ENCODE measurements at places on chromosomes 11 and 22.

DNA sequence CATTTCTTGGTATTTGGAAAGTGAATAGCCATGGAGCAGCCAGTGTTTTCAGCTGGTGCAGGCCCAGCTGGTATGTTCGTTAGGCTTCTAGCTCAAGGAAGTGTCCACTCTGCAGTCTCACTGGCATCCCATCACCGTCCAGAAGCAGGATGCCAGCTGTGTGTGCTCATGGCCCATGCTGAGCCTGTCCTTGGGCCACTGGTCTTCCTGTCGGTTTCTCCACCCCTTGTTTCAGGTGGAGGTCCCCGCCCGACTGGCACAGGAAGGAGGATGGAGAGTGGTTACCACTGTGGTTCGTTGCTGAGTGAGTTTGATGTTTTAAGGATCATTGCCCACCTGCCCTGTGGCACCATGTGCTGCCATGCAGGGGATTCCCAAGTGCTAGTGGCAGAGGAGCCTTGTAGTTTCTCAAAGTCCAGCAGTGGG, 63.7 kb downstream of the MED15 start:
- DNase-seq = no peak

DNA sequence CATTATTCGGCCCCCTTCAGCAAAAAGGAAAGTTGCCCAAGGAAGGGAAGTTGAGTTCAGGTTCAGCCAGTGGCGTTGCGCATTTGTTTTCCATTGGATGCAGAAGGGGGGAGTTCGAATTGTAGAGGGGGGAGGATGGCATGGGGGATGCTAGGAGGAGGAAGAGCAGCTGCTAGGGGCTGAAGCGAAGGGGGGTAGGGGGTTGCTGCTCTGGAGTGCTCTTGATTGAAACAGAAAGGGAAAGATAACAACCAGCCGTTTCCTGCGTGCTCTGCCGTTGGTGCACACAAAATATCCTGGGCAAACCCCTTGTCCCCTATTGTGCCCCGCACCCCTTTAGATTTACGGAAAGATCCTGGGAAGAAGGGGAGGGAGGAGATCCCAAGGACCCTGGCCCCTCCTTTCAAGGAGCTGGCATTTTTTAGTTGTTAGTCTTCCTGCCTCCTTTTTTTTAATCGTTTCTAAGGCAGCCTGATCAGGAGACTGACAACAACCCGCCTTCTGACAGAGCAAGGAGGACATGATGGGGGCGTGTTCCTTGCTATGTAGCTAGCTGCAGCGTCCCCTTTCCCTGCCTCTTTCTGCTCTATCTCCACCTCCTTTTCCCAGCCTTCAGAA, 2.1 kb downstream of the KMT2A start:
- peak; percentile 37 for DNase-seq

DNA sequence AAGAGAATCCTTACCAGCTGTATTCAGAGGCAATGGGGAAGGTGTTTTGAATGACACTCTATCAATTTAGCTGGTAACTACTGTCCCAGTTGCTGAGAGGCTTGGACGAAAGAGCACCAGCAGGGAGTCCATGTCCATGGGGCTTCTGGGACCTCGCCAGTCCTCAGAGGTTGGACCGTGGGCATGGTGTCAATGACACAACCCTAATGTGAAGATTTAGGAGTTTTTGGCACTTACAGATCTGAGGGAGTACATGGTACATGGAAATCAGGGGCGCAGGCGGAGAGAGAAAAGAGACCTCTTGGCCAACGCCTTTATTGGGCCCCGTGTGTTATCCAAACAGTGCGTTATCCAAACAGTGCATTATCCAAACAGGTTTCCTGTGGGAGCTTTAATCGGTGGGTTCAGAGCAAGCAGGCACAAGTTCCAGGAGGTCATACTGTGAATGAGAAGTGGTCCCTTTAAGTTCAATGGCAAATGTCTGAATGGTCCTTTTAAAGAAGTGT, 169.1 kb upstream of the B3GAT1 start:
- DNase-seq = no peak

DNA sequence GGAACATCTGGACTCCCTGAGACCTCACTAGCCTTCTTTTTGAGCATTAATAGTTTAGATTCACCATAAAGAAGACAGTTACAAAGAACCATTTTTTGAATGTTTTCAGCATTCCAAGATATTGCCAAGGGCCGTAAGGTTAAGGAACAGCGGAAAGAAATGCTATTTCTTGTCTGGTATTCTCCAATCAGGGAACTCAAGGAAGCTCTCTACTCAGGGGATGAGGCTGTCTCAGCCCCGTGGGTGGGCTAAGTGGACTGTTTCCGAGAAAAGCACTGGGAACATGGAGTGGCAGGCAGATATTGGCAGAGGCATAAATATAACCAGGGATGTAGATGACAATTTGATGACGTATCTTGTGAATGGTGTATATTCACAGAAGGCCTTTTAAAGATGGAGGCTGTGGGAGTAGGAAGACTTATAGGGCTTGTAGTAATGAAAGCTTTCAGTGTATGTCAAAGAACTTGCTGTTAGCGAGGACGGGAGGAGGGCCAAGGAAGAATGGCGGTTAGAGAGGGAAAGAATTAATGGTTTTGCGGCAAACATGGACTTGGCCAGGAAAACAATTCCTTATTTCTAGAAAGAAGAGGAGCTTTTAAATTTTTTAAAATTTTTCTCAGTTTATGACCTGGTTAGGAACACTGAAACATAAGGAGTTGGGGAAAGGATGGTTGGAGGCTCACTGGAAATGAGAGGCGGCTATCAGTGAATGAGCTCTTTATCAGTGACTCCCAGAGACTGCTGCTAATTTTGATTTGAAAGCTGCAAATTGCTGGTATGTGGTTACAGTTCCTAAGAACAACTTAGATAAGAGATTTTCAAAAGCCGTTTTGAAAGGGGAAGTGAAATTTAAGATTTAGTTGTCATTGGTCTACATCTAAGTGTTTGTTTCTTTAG, 64.6 kb downstream of the ST3GAL4 start:
- no peak for DNase-seq

GRCh38 chr11:35214792-35215193, 75.8 kb downstream of the CD44 start:
- DNase-seq = no peak
